Right renal cortex interstitium (tissue), 3 donors: ENCODE measurements at places on chromosomes 4 and X.

- DNase-seq, result no peak
Measured at GRCh38 chr4:7541414-7541810, 106.7 kb upstream of the PSAPL1 start.

- no peak for DNase-seq
Measured at GRCh38 chr4:140856621-140857062, 100.5 kb upstream of the TBC1D9 start.

- DNase-seq, result no peak
Measured at GRCh38 chrX:144494074-144494473, 610.2 kb downstream of the UBE2NL start.

DNA sequence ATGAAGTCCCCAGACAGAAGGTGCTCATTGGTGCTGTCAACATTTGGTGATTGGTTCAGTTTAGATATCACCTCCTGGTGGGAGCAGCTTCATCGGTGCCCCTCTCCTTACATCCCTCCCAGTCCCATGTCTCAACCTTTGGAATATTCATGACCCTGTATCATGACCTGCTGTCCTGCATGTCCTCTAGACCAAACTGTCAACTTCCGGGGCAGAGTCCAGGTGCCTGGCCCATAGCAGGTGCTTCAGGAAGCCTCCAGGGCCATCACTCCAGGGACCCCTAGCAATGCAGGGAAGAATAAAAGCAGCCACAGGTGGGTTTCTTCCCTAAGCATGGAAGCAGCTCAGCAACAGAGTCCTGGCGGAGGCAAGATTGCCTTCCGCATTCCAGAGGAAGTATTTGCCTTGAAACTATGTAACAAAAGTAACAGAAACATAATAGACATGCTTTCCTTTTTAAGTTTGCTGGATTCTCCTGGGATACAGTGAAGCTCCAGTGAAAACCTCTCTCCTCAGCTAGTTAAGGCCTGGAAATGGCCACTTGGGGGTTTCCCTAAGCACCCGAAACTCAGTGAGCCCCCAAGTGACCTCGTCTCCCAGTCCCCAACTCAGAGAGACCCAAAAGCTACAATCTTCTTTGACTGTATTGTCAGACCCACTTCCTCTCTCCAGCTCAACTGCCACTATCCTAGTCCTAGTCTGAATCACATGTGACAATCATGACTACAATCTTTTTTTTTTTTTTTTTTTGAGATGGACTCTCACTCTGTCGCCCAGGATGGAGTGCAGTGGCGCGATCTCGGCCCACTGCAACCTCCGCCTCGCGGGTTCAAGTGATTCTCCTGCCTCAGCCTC is 1.3 kb upstream of the ATP6AP1 start:
- DNase-seq, result no peak

DNA sequence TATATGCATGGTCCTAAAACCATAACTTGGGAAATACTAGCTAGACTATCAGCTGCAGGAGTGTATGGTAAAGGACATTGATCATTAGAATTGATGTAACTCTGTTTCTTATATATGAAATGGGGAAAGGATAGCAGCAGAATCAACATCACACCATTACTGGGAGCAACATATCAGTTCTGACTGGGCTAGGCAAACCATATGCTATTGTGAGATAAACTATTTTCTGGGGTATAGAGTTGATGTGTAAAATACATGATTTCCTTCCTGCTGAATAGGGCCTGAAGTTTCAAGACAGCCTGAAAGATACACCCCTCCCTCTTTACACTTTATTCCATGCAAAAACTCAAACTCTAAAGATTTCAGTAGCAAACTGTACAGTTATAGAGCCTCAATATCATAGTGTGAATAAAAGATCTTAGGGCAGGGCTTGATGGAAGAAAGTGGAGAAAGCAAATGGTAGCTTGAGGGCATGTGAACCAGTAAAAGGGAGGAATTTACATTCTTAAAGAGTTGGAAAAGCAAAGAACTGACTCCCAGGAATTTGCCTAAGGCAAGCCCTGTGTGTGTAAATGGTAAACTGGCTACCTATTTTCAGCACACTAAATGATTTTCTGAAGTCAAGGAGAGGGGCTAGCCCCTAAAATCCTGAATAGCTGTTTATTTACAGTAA is 404.1 kb downstream of the MAPK10 start:
- DNase-seq, result no peak

DNA sequence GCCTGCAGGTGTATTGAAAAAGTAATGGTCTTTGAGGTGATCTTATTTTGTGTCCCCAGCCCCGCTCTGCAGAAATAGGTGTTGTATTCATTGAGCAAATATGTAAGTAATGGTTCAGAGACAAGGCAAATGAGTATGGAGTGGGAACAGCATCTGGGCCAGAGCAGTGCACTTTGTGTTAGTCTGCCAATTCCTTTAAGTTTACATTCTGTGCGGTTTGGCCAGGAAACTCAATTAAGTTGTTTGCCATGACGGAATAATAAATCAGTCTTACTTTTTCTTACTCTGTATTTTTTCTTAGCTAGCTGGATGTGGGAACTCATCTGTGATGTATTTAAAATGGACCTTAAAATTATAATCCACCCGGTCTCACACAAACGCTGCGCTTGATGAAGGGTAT is 12.6 kb downstream of the DCLK2 start:
- DNase-seq, result no peak

DNA sequence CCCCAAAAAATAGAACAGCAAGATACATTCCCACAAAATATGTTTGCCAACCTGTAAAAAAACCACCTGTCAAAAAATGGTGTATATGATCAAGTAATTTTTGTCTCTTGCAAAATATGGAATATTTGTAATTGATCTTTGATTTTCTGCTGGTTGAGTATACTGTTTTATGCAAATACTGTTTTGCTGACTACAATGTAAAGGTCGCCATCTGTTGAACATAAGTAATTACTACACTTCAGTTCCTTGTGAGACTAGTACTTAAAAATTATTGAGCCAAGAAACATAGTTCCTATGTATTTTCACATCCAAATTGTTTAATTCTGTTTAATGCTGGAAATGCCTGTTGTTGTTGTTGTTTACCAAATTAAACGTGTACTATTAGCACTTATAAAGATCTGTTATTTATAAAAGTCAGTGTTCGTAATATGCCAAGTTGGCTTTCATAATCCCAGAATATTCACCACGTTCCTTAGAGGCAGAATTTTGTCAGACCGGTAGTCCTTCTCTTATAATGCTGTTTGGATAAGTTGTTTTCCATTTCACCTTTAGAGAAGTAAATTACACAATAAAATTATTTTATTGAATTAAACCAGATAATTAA is 144.2 kb downstream of the PDLIM5 start:
- no peak for DNase-seq

DNA sequence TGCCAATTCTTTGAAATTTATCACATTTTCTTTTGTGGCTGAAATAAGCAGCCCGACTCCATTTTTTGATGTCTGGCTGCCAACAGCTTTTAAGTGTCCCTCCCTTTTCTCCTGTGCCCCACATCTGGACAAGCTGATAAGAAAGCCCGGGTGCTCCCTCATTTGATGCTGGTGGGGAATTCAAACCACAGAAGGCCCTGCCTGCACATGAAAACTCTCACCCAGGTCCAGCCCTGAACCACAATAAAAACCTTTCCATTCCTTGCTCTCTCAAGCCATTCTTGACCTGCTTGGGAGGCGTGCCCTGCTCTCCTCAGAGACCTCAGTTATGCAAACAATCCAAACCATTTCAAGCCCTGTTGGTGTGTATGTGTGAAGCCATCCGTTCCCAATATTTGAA is 93.9 kb downstream of the FAM53A start:
- DNase-seq, result no peak

GRCh38 chr4:14111730-14112181 is 484.2 kb upstream of the BOD1L1 start:
- DNase-seq, result no peak

DNA sequence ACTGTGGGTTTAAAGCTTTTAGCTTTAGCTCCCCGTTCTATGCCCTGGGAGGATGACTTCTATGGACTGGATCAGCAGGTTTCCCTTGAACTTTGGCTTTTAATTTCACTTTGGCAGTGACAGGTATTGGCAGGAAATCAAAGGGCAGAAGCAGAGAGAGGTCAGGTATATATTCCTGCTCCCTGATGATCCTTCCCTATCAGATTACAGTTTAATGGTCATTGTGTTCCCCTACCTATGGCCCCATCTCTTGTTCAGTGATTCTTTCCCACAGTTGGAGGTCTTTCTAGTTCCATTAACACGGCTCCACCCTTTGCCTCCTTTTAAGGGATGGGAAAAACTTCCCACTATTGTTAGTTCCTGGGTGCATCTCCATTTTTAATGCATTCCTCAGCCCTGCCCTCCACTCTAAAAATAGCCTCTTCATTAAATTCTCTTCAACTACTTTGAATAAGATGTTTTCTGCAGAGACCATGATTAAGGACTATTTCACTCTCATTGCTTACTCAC is 107.8 kb upstream of the TMEM47 start:
- no peak for DNase-seq

- no peak for DNase-seq
Measured at GRCh38 chr4:41365681-41366080, 109.0 kb downstream of the UCHL1 start.

DNA sequence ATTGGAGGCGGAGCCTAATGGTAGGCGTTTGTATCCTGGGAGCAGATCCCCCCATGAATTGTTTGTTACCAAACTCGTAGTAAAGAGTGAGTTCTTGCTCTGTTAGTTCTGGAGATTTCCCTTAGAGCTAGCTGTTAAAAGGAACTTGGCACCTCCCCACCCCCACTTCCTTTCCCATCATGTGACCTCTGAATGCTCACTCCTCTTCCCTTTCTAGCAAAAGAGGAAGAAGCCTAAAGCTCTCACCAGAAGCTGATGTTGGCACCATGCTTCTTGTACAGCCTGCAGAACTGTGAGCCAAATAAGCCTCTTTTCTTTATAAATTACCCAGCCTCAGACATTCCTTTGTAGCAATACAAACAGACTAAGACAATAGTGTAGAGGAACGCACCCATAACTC is 13.8 kb upstream of the ATOH1 start:
- DNase-seq, result no peak

GRCh38 chrX:108642273-108642628 is 94.1 kb downstream of the IRS4 start:
- no peak for DNase-seq

- no peak for DNase-seq
Measured at GRCh38 chr4:102399021-102399420, 53.7 kb upstream of the SLC39A8 start.

DNA sequence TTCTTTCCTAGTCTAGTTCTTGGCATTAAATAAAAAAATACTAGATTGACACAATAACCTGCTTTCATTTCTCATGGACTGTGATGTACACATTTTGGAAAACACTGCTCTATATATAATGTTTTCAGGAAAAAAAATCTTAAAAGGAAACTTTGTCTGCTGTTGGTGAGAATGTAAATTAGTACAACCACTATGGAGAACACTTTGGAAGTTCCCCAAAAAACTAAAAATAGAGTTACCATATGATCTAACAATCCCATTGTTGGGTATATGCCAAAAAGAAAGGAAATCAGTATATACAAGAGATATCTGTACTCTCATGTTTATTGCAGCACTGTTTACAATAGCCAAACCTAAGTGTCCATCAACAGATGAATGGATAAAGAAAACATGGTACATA is 202.3 kb downstream of the PPP3CA start:
- no peak for DNase-seq

GRCh38 chr4:118997601-118998000 is 108.9 kb downstream of the SYNPO2 start:
- no peak for DNase-seq

- no peak for DNase-seq
Measured at GRCh38 chrX:84747516-84747915, 245.3 kb upstream of the HDX start.
